ENCODE measurements at places on chromosomes 5 and 9. TPM values are rescaled to one million over a fixed set of nuclear protein-coding genes. Genes with fewer than 3 reads are reported as not detected.

The LCN12 gene
- total RNA-seq = not detected

The IQGAP2 gene
- total RNA-seq = 2.2 TPM

The WNT8A gene
- not detected for total RNA-seq

The CTXN3 gene
- total RNA-seq = not detected

The NRARP gene
- total RNA-seq = not detected

The OBP2B gene
- total RNA-seq = not detected

The RANBP17 gene
- total RNA-seq = 2.3 TPM

The FAM221B gene
- not detected for total RNA-seq

The PGM5 gene
- 4.0 TPM for total RNA-seq
